ENCODE measurements at places on chromosomes 3 and 15.
A peak's percentile ranks its signal among the peaks of the same experiment; 100 is the strongest.

GRCh38 chr3:65545429-65545828 lies 493.3 kb downstream of the MAGI1 start:
- DNase-seq, result no peak

DNA sequence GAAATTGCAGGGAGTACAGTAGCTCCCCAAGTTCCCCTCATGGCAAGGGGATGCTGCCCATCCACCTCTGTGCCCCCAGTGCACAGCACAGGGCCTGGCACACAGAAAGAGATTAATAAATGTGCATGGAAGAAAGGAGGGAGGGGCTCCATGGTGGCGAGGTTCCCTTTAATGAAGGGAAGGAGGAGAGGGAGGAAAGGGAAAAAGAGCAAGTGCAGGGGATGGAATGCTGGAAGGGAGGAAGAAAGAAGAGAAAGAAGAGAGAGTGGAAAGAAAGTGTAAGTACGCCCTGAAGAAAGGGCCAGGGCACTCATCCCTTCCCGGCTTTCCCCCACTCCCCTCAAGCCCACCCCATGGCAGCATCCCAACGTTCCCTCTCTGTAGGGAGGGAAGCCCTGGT lies 1.5 kb upstream of the VIPR1 start:
- DNase-seq, result peak; percentile 64

- DNase-seq, result no peak
These were observed 15.2 kb downstream of the MCM2 start for GRCh38 chr3:127613406-127613805.

DNA sequence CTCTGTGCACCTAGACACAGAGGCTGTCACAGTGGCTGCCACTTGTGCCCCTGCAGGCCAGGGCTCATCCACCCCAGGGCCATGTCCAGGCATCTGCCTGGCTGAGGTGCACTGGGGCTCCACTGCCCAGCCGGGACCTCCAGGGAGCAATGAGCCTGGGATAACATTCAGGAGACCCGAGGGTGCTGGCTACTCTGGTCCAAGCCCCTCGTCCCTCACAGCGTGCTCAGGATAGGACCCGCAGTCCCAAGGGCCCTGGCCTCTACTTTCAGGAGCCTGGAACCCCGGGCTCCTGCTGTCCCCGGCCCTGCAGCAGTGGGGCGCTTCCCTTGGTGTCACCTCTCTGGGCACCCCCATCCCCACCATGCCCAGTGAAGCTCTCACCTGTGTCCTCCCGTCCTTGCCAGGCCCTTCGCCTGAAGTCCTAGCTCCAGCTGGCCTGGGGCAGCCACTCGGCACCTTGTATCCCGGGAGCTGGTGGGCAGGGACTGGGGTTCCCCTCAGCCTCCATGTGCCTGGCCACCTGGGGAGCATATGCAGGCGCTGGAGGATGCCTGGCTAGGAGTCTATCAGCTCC lies 157.8 kb downstream of the NSMCE3 start:
- DNase-seq, result no peak

DNA sequence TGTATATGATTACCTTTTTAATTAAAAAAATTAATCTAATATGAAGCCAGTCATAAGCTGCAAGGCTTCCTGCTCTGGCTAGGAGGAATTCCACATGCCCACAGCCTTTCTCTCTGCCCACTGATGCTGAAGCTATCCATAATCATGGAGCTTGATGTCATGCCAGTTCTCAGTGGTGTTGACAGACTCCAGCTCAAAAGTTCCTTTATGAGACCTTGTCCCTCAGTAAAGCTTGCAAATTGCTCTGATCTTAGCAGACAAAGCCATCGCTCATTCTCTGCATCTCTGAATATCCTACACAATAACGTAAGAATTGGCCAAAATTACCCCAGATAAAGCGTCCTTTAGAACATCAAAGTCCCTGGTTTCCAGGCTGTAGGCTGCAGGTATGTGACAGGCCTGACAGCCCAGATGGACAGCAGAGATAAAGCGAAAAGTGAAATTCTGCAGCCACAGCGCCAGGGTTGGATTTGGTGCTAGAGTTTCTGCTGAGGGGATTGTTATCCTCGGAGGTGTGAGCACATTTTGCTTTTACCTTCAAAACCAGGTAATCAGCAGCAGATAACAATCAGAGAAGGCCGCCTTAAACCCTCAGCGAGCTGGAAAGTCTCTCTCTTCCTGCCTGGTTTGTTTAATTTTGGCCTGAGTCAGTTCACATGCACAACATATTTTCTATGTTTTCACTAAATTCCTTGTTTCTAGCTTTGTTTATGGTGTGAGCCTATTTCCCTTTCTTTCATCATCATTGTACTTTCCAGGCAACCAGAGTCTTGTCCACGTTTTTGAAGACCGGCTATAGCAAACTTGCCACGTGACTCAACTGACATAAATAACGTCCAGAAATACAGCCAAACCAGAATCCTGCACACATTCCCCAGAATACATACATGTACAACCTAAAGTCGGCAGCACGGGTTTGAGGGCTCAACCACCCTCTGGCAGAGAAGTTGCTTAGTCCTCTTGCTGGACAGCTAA lies 36.6 kb upstream of the ALDH1A3 start:
- DNase-seq, result no peak

DNA sequence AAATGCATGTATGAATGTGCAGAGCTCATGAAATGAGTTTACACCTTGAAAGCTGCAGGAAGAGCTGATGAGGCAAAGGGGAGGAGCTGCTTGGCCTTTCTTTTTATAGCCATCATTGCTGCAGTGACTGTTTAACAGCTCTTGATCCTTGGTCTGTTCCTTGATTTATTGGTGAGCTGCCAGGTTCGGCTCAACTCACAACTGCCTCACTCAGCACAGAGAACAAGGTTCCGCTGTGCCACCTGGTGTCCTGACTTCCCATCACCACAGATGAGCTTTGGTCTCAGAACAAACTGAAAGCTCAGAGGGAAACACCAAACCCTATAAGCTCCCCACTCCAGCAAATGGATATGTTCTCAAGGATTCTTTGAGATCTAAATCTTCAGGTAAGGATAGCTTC lies 626.1 kb downstream of the MAGI1 start:
- DNase-seq, result no peak

GRCh38 chr3:74067296-74067695 lies 442.6 kb upstream of the PDZRN3 start:
- no peak for DNase-seq

- DNase-seq, result no peak
These were observed 4.3 kb upstream of the OR5H6 start for GRCh38 chr3:98259707-98260106.

DNA sequence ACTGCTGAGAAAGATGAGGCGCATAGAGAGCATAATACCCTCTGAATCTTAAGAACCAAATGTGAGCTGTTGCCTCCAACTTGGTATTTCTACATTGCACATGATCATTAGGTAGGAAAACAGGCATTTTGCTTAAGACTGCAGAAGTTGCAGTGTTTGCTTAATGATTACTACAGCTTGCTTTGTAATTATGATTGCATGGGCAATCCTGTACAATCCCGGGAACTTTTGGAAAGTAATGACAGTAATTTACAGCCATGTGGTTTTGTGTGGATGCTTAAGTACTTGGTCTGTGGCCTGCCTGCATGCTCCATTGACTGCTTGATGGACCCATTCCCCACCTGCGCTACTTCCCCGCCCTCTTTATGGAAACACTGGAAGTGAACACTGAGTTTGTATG lies 301.1 kb downstream of the DIPK2A start:
- no peak for DNase-seq

DNA sequence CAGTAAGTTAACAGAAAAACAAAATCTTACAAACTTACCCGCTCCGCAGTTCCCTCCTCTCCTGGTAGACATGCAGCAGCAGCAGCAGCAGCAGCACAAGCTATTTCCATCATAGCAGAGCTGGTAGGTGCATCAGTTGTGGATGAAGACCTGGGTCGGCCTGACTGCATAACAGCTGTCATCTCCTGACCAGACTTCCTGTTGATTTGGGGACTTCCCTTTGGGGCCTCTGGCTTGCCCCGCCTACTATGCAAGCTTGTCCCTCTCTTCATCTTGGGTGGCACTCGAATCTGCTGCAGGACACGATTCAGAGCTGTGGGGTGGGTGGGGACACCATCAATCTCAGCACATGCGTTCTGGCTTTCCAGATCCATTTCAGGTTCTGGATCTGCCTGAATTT lies 65.7 kb downstream of the TMCC1 start:
- DNase-seq, result no peak

Data from coronary artery (tissue), 2 donors.